ENCODE measurements at places on chromosomes 2 and 18. TPM values are rescaled to one million over a fixed set of nuclear protein-coding genes. Genes with fewer than 3 reads are reported as not detected.

LOXL3 gene
- total RNA-seq: 0.20 TPM

KIF5C gene
- total RNA-seq: 16.4 TPM

HOXD3 gene
- not detected for total RNA-seq

RPRM gene
- total RNA-seq: not detected

MYO5B gene
- total RNA-seq: 0.27 TPM

KIAA2012 gene
- total RNA-seq: not detected

TACR1 gene
- not detected for total RNA-seq

GALNT3 gene
- 5.0 TPM for total RNA-seq

SPDYA gene
- 2.0 TPM for total RNA-seq

SCG2 gene
- not detected for total RNA-seq

SCYGR4 gene
- not detected for total RNA-seq

CDK5R2 gene
- not detected for total RNA-seq

CHST9 gene
- not detected for total RNA-seq

ACKR3 gene
- 0.54 TPM for total RNA-seq

RMDN2 gene
- 0.75 TPM for total RNA-seq

TRABD2A gene
- total RNA-seq: 59.9 TPM

SLC14A1 gene
- total RNA-seq: 0.54 TPM

RNF125 gene
- total RNA-seq: 12.0 TPM
